H1 (cell line): ENCODE measurements at places on chromosomes 1 and 21.

DNA sequence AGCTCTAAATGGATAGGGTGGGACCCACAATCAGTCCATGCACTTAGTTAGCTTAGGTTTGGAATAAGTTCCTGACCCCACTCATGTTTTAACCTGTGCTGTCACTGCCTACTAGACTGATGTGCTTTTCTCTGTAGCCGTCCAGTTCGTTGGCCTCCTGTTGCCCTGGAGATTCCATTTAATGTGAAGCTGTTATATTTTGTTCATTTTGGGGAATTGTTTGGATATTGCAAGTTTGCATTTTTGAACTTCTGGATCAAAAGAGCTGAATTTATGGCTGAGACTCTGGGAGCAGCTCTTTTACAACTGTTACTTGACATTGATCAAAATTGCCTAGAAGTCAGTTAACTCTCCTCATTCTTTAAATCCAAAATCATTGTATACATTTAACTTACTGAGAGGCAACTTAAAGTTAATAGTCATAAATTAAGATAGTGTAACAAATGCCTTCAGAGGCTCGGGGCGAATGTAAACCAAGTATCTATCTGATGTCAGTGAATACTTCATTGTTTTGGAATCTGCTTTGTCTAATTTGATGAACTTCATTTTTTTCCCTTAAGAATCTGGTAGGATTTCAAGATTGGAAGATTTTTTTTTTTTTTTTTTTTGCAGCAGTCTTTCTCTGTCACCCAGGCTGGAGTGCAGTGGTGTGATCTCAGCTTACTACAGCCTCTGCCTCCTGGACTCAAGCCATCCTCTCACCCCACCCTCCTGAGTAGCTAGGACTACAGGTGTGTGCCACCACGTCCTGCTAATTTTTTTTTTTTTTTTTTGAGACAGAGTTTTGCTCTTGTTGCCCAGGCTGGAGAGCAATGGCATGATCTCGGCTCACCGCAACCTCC, 38.1 kb downstream of the MIGA1 start:
- H3K36me3 ChIP-seq: no peaks in the 10 kb centered on the region
- no peak overlapping the region for H3K27ac ChIP-seq
- H3K27me3 ChIP-seq: no peaks in the 10 kb centered on the region
- H3K4me3 ChIP-seq: no peak overlapping the region
- H3K4me1 ChIP-seq: no peaks in the 10 kb centered on the region

GRCh38 chr1:117793413-117793812, 136.0 kb downstream of the GDAP2 start:
- H3K4me3 ChIP-seq: no peak overlapping the region
- H3K4me1 ChIP-seq: no peaks in the 10 kb centered on the region
- no peaks in the 10 kb centered on the region for H3K36me3 ChIP-seq
- DNase-seq: no peak

DNA sequence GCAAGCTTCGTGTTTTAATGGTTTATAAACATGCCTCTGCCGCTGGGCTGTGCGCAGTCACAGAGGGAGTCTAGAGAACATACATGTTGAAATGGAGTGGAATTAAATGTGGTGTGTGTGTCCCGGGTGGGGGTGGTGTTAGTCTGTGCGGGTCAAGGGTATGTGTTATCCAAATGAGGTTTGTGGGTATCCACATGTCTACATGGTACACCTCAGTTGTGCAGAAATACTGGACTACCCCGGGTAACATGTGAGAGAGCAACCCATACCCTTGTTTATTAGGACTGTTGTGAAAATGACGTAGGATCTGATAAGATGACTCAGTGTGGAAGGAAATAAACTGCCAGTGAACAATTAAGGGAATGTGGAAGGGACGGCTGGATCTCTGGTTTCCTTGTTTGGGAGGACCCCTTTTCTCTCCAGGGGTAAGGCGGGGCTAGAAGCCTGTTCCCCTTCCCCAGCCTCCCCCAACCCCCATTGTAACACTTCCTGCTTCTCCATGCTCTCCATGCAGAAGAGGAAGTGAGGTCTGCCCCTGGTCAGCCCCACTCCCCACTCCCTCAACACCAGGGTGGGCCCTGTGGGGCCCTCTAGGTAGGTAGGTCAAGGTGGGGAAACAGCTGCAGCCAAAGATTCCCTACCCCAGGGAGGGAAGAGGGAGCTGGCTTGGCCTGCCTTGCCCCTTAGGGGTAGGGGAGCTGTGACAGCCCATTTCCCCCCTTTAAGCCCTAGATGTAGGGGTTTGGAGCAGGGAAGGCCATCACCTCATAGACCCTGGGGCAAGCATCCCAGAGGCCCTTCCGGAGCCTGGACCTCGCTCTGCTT, 690 bp downstream of the EPS8L3 start:
- no peak overlapping the region for H3K4me3 ChIP-seq
- no peaks in the 10 kb centered on the region for H3K27me3 ChIP-seq
- H3K27ac ChIP-seq: no peak overlapping the region
- H3K36me3 ChIP-seq: no peaks in the 10 kb centered on the region
- no peak for DNase-seq

- no peaks in the 10 kb centered on the region for H3K36me3 ChIP-seq
- H3K27me3 ChIP-seq: no peaks in the 10 kb centered on the region
- H3K4me3 ChIP-seq: no peak overlapping the region
- no peak overlapping the region for H3K27ac ChIP-seq
- H3K4me1 ChIP-seq: peaks cover 14% of the 10 kb centered on the region
Observed at GRCh38 chr1:22828484-22829308, 118.1 kb downstream of the EPHB2 start.
